Suppressor macrophage treated with lipopolysaccharide for 4 hours (primary cell): ENCODE measurements at places on chromosomes 1 and 21.

DNA sequence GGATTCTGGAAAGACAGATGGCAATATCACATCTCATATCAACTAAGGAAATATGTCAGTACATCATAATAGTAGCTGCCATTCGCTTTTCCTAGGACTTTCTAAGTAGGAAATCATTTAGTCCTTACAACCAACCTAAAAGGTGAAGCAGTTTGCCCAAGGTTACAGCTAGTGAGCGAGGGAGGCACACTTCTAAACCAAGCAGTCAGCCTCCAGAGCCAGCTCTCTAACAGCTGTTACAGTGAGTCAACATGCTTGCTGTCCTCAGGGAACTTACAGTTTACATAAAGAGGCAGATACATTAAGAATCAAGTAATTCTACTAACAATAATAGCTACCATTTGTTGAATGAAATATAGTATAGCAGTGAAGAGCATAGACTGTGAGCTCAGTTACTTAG lies 57.1 kb downstream of the GIPC2 start:
- no peak for DNase-seq

DNA sequence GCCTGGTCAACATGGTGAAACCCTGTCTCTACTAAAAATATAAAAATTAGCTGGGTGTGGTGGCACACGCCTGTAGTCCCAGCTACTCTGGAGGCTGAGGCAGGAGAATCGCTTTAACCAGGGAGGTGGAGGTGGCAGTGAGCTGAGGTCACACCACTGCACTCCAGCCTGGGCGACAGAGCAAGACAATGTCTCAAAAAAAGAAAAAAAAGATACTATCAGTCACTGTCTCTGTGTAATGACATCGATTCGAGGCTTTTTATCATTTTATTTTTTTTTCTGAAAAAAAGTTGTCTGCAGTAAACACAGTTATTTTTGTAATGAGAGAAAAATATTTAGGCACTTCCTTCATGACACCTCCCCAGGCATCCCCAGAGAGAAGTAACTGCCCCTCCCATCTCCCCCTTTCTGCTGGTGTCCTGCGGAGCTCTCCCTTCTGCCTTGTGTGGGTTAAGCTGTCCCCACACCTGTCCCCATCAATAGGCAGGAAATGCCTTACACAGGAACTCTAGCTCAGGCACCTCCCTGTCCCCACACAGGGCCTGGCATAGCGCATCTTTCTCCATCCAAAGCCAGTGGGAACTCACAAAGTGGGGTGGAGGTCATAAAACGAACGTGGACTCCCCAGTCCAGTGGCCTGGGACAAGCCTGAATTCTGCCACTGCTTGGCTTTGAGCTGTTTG lies 132.0 kb downstream of the SYF2 start:
- DNase-seq, result no peak

GRCh38 chr1:53315456-53316423 lies 12.1 kb downstream of the LRP8 start:
- no peak for DNase-seq

DNA sequence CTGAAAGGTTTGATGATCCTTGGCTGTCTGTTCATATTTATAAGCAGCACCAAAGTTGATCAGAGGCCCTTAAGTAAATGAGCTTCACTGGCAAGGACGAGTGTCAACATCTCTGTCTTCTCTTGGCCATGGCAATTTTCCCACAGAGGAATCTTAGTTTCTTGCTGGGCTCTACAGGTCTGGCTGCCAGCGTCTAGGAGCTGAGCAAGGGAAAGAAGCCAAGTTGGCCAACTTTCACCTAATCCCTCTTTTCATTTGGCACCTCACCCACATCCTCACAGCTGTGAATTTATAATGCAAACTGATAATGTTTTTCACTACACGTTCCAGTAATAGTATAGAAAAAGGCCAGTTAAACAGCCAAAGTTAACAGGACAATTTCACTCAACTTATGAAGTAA lies 99.0 kb upstream of the LBR start:
- DNase-seq, result no peak

- DNase-seq, result no peak
These were observed 43.4 kb downstream of the VANGL1 start for GRCh38 chr1:115685029-115685705.

DNA sequence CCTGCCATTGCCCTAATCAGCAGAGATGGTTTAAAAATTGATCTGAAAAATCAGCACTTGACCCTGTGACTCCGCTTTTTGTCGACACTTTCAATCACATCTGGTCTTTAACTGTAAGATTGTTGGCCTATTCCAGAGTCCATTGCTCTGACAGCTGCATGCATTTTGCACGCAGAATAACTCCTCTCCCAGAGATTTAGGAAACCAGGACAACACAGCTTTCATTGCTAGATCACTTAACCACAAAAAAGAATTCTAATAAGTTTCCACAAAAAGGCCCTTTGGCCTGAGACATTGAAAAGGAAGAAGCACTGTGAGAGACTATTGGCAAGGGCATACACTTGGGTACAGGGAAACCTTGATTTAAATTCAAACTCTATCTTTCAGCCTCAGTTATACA lies 373.1 kb downstream of the TGFB2 start:
- DNase-seq, result no peak

DNA sequence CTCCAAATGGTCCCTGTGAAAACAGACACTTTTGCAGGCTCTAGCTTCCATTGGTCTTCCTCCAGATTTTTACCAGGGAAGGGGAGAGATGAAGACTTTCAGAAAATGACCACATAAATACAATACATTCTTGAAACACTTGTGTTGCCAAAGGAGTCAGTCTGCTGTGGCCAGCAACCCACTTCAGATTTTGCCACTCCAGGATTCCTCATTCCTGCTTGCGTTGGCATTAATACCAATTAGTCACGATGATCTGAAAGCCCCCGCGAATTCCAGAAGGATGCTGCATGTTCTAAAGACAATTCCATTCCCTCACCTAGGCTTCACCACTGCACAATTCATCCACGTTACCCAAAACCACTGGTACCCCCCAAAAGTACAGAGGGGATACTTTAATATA lies 7.9 kb upstream of the BACE2 start:
- DNase-seq, result no peak

- DNase-seq, result no peak
These were observed 180.0 kb downstream of the CDC7 start for GRCh38 chr1:91680556-91681155.

DNA sequence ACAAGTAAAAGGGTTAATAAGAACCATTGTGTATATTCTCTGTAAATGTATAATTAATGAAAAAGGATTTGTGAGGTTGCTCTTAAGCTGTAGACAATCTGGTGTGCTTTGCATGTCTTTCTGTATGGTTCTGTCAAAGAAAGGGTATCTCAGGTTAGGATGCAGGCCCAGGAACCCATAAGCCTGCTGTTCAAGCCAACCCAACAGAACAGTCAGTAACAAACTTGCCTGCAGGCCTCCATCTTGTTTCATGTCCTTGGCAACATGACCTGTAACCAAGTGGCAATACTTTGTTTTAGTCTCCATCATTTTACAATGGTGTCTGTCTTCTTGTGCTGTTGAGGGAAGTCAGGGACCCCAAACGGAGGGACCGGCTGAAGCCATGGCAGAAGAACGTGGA lies 29.2 kb downstream of the CBR1 start:
- no peak for DNase-seq

- no peak for DNase-seq
These were observed 18.7 kb upstream of the PAPPA2 start for GRCh38 chr1:176444286-176444685.

DNA sequence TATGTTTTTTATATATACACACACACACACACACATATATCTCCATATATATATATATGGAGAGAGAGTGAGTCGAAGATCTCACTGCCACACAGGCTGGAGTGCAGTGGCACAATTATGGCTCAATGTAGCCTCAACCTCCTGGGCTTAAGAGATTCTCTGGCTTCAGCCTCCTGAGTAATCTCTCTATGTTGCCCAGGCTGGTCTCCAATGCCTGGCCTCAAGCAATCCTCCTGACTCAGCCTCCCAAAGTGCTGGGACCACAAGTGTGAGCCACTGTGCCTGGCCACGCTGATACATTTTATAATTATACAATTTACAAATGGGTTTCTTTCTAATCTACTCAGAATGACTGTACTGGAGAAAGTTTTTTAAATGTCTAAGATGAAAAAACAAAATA lies 664.2 kb downstream of the PTPRC start:
- no peak for DNase-seq

DNA sequence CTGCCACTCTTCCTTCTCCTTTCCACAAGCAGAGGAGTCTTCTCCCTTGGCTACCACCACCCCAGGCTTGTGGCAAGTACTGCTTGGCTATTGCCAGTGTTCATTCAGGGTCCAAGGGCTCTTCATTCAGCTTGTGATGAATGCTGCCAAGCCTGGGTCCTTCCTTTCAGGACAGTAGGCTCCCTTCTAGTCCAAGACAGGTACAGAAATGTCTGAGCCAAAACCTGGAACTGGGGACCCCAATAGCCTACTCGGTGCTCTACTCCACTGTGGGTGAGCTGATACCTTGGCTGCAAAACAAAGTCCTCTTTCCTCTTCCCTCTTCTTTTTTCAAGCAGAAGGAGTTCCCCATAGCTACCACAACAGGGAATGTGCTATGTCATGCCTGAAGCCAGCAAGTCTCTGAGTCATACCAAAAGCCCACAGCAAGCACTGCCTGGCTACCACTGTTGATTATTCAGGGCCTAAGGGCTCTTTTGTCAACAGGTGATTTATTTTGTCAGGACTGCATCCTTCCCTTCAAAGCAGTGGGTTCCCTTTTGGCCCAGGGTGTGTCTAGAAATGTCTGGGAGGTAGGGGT lies 268.9 kb downstream of the HHAT start:
- peak; percentile 59 for DNase-seq

GRCh38 chr1:110106013-110106941 lies 6.0 kb upstream of the UBL4B start:
- DNase-seq, result peak; percentile 75

DNA sequence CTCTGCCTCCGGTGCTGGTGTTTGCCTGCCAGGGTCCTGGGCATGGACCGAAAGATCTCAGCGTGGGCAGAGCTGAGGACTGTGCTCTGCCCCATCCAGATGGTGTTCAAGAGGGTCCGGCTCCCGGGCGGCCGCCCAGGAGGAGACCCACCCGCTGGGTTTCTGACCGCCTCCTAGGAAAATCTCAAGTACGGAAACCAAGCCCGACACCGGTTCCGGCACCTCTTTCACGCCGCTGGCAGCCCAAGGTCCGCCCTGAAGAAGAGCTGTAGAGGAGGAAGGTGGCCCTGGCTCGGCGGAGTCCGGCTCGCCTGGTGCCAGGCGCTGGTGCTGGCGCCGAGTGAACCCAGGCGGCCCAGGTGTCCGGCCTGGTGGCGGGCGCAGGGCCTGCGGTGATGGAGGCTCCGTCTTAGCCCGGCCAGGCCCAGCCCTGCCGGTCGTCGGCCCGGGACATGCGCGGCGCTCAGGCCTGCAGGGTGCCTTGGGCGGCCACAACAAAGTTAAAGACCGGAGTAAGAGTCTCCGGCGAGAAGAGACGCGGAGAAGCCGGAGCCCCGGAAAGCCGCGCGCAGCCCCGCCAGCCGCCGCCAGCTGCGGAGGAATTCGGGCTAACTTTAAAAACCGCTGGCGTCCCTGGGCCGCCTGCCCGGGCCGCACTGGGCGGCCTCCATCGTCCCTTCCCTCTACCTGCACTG lies 1.5 kb downstream of the GRIK3 start:
- no peak for DNase-seq
